ENCODE measurements at places on chromosomes 3 and 15.

DNA sequence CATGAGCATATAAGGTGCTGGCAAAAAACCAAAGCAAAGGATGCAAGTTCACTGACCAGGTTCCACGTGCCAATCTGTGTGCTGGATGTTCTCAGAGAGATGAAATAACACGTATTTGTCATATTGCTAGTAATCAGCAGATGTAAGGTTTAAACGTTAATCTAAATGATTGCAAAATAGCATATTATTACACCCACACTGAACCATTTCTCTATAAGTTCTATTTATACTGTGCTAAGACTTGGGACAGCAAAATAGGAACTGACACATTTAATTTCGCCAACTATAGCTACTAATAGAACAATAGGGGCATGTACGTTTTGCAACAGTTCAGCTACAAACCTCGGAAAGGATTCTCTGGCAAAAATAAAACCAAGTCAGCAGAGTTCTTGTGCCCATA, 350.3 kb upstream of the ZNF385D start:
- no peak for DNase-seq

- DNase-seq: no peak
Measured at GRCh38 chr15:93506646-93507045, 417.6 kb upstream of the RGMA start.

DNA sequence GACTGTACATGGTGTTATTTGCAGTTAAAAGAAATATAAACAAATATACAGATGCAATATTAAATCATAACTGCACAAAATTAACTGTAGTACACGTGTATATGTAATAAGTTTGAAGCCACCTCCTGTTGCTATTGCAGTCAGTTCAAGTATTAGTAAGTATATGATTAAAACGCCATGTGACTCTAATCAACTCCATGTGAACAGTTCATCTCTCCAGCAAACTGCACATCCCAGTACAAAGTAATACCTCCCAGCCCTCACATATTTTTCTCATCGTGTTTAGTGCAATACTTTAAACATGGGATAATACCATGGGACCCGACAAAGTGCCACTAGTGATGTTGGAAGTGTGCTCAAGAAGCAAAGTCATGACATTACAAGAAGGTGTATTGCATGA, 34.6 kb downstream of the PDCD10 start:
- DNase-seq: no peak

DNA sequence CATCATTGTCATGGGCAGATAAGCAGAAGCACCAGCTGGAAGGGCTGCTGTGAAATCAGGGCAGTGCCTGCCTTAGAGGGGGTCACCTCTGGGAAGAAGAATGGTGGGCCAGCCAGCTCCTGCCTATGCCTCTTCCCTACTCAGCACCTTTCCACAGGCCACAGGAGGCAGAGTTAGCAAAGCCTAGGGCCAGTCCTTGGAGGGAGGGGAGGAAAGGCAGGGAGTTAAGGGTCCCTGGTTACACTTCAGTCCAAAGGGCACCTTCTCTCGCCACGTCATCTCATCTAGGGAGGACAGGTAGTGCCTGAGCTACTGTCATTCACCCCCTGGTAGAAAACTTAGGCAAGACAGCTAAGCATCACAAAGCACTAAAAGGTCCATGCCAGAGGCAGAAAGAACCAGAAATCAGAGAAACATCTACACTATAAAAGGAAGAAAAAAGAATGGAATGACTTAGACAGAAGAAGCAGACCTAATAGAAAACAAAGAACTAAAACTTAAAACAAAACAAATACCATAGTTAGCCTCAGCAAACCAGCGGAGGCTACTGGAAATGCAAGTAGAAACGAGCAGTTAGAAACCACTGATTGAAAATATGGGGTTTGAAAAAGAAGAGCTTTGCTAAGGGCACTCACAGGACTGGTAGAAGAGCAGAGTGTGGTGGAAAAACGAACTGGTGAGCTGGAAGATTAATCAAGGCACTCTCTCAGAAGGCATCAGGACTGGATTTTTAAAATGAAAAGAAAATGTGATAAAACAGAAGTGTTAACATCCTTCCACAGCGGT, 84.2 kb downstream of the OSBPL10 start:
- no peak for DNase-seq

DNA sequence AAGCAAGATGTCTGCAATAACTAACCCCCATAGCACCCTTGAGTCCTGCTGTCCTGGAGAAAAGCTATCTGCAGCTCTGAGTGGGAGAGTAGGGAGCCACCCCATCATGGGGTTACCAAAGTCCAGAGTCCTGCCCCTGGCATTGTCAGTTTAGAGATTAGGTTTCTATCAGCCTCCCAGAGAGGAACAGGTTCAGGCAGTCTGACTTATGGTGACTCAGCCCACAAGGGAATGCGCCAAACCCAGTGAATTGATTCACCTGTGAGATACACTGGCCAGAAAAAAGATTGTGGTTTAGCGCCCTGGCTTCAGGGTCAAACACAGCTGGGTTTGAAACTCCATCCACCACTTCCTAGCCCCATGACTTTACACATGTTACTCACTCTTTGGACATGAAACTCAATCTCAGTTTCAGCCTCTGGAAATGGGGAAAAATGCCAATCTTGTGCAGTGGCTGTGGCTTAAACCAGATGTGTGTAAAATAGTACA, 263.6 kb upstream of the HES1 start:
- no peak for DNase-seq

DNA sequence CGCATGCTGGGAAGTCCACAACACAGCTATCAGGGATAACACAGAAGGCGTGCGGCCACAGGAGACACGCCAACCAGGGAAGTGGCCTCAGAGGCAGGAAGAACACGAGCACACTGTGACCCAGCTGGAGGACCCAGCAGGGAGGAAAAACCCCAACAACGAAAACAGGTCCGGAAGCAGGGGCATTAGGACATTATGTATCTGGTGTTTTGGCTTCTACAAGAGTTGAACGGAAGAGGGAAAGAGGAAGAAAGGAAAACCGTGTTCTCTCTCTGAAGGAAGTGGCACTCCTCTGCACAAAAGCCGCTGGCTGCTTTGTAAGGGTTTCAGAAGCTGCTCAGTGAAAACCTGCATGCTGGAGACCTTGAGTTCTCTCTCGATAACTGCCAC, 61.8 kb downstream of the HACD2 start:
- DNase-seq: no peak

DNA sequence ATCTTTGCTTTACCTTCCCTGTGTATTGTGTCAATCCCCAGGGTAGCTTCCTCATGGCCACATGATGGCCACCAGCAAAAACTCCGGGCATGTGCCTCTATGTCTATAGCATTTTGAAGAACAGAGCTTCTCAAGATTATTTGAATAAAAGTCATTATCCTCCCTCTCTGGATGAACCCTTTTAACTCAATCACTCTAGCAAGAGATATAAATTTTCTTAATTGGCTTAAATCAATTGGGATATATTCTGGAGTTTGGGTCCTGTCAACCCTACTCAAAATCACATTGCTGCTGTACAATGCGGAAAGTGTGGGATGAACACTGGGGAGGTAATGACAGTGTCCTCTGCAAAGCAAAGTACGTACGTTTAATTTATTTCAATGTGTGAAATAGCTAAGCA, 370.6 kb upstream of the LRRC3B start:
- DNase-seq: no peak

DNA sequence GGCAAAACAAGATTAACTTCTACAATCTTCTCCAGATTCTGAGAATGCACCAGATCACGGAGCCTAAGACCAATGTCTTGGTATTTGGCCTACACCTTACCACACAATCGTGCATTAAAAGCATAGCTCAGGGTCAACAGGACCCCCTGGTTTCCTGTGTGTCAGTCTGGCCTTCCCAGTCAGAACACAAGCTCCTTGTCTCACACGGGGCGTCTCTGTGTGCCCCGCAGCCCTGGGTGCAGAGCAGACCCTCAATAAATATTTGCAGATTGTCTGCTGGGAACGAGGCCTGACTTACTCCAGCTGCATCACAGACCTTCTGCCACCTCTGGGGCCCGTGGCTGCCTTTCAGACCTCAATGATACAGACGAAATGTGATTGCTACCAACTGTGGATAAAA, 82.5 kb upstream of the CTNNB1 start:
- no peak for DNase-seq

DNA sequence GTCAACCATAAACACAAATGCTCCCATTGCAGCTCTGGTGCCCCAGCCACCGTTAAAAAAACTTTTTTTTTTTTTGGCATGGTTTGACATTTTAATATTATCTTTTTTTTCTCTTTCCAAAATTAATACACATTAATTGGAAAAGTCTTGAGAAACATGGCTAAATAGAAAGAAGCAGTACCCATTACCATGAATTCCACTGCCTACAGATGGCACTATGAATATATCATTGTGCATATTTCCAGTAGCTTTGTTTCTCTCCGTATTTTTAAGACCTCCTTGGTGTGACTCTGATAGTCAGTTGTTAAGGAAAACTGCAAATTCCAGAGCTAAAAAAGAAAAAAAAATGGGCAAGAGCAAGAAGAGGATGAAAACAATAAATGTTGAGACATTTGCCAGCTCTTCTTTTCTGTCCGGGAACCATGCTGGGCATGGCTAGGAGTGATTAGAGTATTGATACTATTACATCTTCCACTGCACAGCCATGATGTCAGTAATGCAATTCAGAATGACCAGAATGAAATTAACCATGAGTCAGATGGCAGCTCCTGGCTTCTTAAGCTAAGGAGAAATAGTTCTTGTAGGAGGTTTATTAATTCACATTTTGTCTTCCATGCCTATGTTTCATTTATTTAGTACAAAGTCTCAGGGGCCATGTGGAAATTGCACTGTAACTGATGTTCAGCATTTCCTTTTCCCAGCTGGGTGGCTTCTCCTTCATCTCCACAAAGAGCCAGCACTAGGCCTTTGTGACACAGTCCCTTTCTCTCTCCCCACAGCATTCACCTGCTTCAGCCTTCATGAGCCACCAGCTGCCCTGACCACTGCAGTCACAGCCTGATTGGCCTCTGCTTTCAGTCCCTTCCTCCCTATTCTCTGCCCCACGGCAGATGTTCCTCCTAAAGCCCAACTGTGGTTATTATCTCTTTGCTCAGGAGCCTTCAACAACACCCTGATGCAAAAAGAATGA, 31.8 kb downstream of the SLC7A14 start:
- no peak for DNase-seq

DNA sequence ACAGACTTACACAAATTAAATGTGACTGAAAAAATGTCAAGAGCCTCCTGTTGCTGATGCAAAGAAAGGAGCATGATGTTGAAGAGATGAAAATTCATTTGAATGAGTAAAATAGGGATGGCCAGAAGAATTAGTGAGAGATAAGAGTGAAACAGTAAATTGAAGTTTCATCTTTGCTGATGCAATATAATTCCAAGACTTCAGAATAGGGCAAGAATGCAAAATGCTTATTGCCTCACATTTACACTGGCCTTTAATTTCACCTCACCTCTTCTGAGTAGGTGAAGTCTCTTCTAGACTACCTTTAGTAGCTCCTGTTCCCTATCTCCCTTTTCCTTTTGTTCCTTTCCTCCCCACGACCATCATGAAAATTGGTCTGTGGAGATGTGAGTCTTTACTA, 15.3 kb upstream of the MAPK6 start:
- no peak for DNase-seq

GRCh38 chr15:97143592-97144376, 813.3 kb downstream of the NR2F2 start:
- DNase-seq: no peak

GRCh38 chr3:58231666-58232065, 5.9 kb upstream of the ABHD6 start:
- DNase-seq: no peak

DNA sequence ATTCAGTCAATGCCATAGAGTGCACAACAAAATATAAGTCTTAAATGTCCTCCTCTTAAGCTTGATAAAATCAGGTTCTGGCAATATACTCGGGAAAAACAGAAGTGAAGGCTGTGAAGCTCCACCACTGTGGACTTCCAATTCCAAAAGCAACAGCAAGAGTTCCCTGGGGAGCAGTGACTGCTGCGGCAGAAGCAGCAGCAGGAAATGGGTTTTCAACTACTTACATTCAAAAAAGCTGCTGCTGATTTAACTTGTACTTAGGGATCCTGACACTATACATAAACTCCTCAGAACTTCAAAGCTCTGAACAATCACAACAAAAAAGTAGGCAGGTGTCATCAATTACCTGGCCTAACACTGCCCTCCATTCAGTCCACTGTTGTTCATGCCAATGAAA, 4.7 kb downstream of the CEP152 start:
- DNase-seq: peak; percentile 61

GRCh38 chr3:25728101-25728500, 55.1 kb downstream of the NGLY1 start:
- DNase-seq: no peak

GRCh38 chr3:57068437-57069089, 8.1 kb downstream of the SPATA12 start:
- DNase-seq: no peak

DNA sequence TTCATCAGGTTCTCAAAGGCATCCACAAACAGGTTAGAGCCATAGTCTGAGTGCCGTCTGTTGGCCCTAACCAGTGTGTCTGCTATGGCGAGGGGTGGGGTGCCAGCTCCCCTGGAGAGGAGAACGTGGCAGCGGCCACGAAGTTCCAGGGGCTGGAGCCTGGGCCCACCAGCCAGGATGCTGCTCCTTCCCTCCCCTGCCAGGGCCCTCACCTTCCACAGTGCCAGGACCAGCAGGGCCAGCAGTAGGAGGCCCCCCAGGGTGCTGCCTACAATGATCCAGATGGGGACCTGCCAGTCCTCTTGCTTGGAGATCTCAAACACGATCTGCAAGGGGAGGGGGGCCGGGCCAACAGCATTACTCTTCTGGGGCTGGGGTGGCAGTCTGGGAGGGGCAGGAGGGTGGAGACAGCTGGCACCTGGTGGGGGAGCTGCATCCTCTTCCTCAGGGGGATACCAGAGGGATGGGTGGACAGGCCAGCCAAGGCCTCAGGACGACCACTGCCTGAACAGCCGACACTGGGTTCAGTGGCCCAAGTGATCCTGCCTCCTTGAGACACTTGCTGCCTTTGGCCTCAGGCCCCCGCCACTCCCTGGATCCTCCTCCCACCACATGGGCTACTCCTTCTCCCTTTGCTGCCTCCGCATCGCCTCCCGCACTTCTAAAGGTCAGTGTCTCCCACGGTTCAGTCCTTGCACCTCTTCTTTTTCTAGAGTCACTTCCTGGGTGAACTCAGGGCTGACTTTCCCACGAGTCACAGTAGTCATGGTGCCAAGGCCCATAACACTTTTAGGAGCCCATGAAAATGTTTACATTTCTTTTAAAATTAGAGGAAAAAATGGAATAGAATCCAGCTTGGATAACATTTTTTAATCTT, 26.3 kb downstream of the FEM1B start:
- DNase-seq: no peak

DNA sequence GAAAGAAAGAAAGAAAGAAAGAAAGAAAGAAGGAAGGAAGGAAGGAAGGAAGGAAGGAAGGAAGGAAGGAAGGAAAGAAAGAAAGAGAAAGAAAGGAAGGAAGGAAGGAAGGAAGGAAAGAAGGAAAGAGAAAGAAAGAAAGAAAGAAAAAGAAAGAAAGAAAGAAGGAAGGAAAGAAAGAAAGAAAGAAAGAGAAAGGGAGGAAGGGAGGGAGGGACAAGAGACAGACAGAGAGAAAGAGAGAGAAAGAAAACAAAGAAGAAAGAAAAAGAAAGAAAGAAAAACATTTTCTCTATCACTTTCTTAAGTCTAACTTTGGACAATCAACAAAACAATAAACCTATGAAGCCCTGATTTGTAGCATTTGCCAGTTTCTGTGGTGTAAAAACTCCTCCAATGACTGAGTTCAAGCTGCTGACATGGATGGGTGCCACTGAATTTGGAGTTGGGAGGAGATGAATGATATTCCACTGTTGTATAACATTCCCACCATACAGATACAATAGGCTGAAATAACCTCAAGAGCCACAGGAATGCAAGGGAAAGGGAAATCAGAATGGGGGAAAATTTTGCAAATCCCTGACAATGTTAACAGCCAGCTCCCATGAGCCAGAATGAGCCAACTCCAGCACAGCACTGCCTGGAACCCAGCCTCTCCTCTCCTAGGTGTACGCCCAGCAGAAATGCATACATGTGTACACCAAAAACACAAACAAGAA, 15.0 kb upstream of the RTP3 start:
- DNase-seq: no peak

All from NCI-H1092 treated with DMSO at 0.1 percent for 48 hours (cell line).